GM20000 (cell line): ENCODE measurements at places on chromosomes 2 and 18.

DNA sequence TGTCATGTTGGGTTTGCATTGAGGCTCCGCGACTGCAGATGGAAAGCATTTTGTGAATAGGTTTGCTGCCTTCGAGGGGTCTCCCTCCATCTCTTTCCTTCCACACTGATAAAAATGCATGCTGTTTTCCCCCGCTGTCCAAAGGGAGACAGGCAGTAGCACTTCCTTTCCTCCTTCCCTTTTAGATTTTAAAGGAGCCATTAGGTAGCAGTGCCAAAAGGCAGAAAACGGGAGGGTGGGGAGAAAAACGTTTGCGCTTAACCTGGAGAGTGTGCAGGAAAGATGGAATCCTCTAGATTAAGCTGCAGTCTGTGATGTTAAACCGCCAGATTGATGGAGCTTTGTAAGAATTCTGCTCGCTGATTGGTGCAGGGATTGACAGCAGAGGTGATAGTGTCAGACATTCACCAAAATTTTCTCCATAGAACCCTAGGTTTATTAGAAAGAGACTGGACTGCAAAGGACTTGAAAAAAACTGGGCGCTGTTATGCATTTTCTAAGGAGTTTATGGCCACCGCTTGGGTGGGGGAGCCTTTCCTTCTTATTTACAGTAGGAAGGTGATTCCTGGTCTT, 688 bp downstream of the MAPRE2 start:
- DNase-seq, result no peak

GRCh38 chr2:160287476-160287875, 87.4 kb upstream of the ITGB6 start:
- DNase-seq, result no peak

- peak; percentile 55 for DNase-seq
These were observed 7.1 kb downstream of the ADAM17 start for GRCh38 chr2:9548506-9548905.

- DNase-seq, result no peak
These were observed 108.8 kb downstream of the DOCK10 start for GRCh38 chr2:224933431-224933830.

DNA sequence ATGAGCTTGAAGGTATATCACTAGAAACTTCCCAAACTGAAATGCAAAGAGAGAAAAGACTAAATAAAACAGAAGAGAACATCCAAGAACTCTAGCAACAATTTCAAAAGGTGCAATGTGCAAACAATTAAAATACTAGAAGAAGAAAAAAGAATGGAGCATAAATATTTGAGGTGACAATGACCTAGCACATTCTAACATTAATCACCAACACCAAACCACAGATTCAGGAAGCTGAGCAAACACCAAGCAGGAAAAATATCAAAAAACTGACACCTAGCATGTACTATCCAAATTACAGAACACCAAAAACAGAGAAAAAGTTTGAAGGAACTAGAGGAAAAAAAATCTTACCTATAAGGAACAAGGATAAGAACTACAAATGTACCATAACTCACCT, 460.8 kb downstream of the IRS1 start:
- no peak for DNase-seq

DNA sequence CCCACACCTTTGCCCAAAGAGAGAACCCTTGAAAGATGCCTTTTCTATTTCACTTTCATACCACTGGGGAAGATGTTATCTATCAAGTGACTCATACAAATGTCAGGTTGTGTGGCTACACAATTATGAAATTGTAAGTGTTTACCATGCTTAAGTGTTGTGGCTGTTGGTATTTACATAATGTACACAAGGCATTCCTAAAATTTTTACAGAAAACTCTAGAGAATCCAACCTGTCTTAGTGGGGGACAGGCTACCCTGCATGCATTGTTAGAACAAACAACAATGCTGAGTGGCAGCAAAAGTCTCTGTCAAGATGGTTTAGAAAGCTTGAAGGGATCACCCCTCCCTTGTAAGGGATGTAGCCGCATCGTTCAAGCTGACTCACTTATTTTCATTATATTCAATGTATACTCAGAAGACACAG, 5.5 kb upstream of the MGAT4A start:
- no peak for DNase-seq

DNA sequence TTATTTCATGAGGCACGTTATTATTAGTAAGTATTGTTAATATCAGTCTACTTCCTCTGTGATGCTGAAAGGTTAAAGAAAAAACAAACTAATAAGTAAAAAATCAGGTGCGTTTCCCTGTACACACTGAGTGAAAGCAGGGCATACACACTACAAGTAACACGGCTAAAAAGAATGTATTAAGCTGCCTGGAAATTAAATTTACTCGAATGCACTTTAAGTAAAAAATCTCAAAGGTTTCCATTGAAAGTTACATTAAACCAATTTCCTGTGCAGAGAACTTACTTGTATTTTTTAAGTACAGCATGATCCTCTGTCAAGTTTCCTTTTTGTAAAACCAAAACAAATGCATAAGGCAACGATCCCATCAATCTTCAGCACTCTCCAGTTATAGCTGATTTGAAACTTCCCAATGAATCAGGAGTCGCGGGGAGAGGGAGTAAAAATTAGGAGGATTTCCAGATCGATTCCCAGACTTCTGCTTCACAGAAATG, 633 bp downstream of the BCL2 start:
- DNase-seq, result no peak

DNA sequence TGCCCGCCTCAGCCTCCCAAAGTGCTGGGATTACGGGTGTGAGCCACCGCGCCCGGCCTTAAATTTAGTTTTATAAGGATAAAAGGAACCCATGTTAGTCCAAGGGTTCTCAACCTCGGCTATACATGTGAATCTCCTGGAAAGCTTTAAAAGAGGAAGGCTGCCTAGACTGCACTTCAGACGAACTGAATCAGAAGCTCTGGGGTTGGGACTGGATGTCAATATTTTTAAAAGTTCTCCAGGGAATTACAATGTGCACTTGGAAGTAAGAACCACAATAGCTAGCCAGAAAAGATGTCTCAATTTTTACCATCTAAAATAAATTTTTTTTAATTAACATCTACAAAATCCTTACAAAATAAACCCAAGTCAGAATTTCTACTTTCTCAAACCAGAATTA, 10.1 kb downstream of the LMAN2L start:
- no peak for DNase-seq

GRCh38 chr18:41227993-41228392, 727.0 kb upstream of the PIK3C3 start:
- no peak for DNase-seq

GRCh38 chr18:9506046-9506792, 30.9 kb downstream of the RALBP1 start:
- no peak for DNase-seq

GRCh38 chr2:34806891-34807290, 1207.8 kb upstream of the FAM98A start:
- DNase-seq, result no peak

GRCh38 chr2:227822416-227823003, 8.9 kb downstream of the CCL20 start:
- no peak for DNase-seq

GRCh38 chr2:201891676-201892075, 85.3 kb downstream of the CDK15 start:
- no peak for DNase-seq
